ENCODE measurements at places on chromosomes 5 and 9.

DNA sequence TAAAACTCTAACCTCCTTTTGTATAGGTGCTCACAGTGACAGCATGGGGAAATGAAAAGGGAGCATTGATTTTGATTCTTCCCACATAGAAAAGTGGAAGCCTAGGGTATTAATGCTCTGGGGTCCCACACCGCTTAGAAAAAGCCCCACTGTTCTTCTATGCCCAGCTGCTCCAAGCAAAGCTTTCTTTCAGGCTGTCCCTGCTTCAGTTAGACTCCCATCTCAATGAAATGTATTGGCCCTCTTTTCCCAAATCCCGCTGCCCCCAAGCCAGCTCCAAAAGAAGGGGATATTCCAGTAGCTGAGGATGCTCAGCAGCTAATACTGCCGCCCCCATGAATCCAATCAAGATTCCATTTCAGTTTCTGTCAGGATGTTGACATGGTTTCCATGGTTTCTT lies 17.0 kb upstream of the CREBRF start:
- no peak for DNase-seq

DNA sequence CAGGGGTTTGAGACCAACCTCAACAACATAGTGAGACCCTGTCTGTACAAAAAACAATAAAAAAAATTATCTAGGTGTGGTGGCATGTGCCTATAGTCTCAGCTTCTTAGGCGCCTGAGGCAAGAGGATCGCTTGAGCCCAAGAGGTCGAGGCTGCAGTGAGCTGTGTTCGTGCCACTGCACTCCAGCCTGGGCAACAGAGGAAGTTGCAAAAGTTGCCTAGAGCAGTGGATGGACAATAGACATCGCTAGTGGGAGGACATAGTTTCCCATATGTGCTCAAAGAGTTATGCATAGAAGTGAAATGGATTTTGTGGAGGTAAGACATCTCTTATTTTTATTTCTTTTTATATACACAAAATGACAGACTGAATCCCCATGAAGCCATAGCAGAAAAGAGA lies 19.0 kb downstream of the HNRNPK start:
- DNase-seq, result no peak

GRCh38 chr5:11197726-11198125 lies 436.7 kb upstream of the DAP start:
- DNase-seq, result no peak

DNA sequence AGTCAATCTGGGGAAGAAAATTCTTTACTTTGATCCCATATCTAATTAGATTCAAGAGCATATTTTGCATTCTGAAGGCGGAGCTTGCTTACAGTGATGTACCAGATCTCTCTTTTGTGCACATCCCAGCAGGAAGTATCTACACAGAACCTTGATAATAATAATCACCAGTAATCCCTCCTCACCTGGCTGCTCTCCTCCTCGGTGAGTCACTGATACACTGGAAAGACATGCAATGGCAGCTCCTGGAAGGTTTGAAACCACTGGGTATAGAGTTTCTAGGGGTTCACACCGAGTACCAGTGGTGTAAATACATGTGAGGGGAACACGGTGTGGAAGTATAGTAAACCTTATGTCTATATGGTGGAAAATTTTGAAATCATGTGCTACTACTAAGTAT lies 205.5 kb upstream of the TARS1 start:
- DNase-seq, result no peak

- DNase-seq, result no peak
Measured at GRCh38 chr9:135596211-135596610, 34.7 kb downstream of the PAEP start.

DNA sequence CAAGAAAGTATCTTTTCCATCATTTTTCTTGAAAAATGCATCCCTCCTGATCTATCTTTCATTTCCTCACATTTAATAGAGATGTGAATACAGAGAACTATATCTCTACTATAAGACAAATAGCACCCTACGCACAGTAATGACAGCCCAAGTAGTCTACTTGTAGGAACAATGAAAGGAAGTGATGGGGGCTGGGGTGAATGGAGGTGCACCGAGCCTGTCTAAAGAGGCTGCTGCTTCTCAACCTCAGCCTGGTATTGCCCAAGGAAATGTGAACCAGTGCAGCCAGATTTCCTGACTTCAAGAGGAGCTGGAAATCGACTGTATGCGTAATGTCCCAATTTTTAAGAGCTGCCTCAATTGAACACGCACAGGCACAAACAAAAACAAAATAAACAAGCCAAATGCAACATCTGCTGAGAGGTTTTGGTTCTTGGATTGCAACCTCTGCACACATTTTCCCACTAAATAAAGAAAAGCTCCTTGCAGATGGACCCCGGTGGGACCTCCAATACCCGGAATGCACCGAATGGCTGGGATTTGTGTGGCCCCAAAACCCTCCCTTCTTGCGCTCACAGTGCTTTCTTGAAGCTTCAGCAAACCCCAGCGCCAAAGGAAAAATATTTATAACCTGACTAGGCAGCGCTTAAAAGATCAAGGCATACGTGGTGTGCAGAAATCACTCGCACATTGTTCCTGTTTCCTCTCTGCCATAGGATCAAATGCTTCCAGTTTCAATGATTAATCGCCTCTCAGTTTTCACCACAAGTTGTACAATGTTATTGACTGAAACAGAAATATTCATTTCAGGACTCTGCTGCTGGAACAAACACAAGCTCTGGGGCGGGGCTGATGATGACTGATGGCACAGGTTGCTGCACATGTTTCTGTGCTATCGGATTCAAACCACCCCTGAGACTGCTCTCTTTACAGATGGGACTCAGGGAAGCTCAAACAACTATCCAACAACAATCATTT lies 68.3 kb downstream of the KCNIP1 start:
- DNase-seq, result peak; percentile 73

DNA sequence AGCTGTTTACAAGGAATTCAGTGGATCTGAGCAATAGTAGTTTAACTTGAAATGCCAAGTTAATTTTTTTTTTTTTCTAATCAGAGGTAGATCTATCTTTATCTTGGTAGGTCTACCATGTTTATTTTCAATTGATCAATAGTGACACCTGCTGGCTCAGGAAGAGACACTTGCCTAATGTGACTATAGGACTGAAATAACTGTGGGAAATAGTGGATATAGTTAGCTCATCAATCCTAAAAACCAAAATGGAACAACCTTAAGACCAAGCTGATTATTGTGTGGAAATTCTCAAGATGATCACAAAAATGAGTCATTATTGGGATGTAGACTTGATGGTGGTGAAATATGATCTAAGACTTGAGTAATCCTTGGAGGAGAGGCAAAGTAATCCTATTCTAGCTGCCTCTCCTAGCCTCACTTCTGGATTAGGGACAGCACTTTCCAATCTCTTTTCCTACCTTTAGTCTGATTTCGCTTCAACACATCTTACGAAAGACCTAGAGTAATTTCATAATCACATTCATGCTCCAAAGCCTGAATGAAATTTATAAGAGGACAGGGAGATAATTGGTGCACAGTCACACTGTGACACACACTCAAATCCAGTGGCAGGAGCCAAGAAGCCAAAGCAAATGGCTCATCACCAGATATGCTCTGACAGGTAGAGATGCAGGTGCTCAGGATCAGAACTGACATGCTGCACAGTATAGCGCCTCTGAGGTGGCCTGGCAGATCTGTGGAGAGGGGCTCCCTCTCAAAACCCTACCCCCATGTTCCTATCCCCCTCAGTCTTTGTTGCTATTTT lies 156.3 kb downstream of the HMHB1 start:
- no peak for DNase-seq

- DNase-seq, result no peak
Measured at GRCh38 chr9:134655586-134656333, 14.2 kb downstream of the COL5A1 start.

GRCh38 chr5:141127305-141127704 lies 5.7 kb downstream of the PCDHB4 start:
- no peak for DNase-seq
